ENCODE measurements at places on chromosomes 6 and 20. TPM values are rescaled to one million over a fixed set of nuclear protein-coding genes. Genes with fewer than 3 reads are reported as not detected.

The SRMS gene
- not detected for total RNA-seq

The GHRH gene
- total RNA-seq = not detected

The IP6K3 gene
- not detected for total RNA-seq

The ADGRB3 gene
- not detected for total RNA-seq

DNA sequence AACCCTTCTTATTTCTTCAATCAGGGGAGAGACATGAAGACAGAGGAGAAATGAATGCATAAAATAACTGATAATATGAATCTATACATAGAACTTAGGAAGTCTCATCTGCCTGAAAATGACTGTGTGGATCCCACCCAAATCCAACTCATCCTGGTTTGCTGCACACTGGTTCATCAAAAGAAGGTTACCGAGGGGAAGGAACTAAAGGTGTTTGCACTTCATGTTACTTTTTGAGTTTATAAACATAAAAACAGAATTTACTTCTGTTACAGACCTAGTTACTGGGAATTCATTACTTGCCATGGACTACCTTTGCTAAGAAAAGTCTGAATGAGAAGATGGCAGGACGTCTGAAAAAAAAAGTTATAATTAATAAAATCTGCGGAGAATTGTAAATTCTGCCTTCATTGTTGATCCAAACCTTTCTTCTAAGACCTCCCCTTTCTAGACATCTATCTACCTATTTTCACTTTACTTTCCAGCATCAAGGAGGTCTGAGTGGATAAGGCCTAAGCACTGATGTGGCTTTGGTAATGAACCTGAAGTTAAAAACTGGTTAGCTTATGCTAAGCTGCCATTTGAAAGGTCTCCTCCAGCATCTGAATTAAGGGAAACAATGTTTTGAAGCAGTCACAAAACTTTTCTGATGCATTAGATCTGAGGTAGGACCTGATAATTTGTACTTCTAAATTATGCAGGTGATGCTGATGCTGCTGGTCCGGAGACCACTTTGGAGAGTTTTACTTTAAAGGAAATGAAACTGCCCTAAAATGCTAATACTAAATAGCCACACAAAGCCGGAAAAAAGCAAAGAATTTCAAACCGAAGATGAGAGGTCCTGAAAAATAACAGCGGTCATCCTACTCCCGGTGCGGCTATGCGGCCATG is 84.0 kb downstream of the HFE start:
- no peak for DNase-seq

The PKHD1 gene
- total RNA-seq = not detected

The STMN3 gene
- total RNA-seq = 3.1 TPM
